ENCODE measurements at places on chromosomes 16 and 17.

GRCh38 chr17:75338335-75338734 lies 49.1 kb upstream of the SLC25A19 start:
- no peak for DNase-seq

DNA sequence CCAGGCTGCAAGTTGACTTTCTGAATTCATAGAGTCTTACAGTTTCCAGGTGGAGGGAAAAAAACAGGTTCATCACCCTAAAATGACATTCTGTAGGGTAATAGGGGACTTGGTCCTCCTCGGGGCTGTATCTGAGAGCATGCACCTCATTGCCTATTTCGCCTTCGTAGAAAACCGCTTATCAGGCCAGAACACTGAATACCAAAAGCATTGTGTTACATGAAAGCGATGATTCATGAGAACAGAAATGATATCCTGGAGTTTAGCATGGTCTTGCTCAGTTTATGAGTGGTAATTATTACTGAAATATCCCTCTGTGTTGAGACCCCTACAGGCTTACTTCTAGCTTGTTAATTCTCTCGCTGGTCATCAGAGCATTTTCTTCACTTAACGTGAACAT lies 61.4 kb upstream of the ARHGAP44 start:
- no peak for DNase-seq

GRCh38 chr17:34156401-34156740 lies 98.7 kb upstream of the CCL2 start:
- no peak for DNase-seq

- DNase-seq, result no peak
Observed at GRCh38 chr16:72969146-72969545, 78.8 kb downstream of the ZFHX3 start.

GRCh38 chr17:57915985-57916757 lies 39.0 kb downstream of the CUEDC1 start:
- DNase-seq, result no peak

- no peak for DNase-seq
Observed at GRCh38 chr16:79928142-79928873, 327.8 kb upstream of the MAF start.

DNA sequence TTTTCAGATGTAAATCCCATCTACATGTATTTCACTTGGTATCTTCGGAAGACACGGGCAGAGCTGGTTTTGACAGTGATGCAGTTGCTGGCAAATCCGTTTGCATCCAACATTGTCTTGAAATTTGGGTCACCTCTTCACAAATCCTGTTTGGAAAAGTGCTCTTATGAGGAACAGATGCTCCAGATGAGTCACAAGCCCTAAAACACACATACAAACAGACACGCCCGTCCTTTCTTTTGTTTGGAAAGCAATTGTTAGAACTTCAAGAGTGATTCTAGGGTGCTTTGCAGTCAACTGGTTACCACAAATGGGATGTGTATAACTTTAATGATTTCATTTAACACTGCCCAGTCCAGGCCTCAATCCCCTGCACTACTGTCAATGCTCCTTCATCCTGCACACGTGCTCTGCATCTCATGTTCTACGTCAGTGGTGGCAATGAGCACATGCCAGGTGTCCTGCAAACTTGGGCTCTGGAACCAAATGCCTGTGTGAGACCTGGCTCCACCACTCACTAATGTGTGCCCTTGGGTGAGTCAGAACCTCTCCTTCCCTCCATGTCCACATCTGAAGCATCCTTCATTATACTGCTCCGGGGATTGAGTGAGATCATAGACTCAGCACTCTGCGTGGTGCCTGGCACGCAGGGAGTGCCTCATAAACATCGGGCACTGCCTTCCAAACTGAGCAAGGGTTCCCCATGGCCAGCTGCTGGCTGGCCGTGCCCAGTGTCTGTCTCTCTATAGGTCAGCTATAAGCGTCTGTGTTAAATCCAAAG lies 19.3 kb upstream of the FOXF1 start:
- no peak for DNase-seq

GRCh38 chr16:23729503-23730424 lies 16.7 kb upstream of the ERN2 start:
- DNase-seq, result no peak

DNA sequence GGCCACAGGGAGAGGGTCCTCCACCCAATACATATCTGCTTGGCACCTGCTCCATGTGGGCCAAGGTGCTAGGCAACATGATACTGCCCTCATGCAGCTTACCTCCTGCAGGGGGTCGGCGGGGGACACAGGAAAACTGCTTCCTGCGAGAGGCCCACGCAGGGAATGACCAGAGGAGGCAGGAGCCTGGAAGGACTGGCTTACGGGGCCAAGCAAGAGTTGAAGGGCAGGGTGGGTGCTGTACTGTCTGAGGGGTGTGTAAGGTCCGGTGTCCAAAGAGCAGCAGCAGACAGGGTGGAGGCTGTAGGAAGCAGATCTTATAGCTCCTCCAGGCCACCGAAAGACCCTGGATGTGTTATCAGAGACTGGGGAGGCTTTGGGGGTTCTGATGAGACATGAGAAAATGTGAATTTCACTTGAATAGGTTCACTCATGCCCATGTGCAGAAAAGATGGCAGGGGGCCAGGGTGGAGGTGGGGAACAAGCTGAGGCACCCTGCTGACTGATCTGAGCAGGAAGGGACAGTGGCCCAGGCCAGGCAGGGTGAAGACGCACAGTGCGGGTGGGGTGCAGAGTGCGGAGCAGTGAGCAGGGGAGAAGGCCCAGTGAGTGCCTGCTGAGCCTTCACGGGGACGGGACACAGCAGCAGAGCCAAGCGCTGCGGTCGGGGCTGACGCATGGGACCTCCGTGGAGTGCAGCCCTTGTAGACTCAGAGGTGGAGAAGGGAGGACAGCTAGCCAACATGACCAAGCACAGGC lies 8.3 kb downstream of the FLCN start:
- DNase-seq, result no peak

DNA sequence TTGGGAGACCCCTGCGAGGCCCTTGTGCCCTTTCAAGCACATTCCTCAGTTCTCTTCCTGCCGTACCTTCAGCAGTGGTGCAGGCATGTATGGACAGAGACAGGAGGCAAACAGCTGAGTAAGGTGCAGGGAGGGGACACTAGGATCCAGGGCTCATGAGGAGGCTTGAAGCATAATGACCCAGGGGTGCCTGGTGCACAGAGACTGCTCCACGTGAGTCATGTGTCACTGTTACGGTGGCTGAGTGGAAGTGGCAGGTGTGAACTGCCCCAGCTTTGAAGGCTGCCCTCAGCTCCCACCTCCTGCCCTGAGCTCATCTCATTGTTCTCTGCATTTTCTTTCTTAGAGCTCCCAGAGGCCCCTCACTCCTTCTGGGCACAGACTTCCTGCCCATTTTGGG lies 124.8 kb downstream of the NTN1 start:
- no peak for DNase-seq

DNA sequence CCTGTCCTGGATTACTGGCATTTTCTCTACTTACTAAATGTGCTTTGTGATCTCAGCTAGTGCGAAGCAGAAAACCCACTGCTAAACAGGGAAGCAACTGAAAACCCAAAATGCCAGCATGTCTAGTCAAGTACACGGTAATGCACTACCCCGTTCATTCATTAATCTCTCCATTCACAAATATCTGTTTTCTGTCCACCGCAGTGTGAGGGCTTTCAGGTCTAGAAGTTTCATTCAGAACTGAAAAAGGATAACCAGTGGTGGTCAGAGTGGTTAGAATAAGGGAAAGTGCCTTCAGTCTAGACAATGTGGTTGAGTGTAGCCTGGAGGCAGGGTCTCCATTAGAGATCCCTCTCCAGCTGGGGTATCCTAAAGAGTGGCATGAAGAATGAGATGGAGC lies 68.3 kb downstream of the C17orf67 start:
- no peak for DNase-seq

- no peak for DNase-seq
Observed at GRCh38 chr17:19727501-19728078, 11.2 kb upstream of the SLC47A2 start.

DNA sequence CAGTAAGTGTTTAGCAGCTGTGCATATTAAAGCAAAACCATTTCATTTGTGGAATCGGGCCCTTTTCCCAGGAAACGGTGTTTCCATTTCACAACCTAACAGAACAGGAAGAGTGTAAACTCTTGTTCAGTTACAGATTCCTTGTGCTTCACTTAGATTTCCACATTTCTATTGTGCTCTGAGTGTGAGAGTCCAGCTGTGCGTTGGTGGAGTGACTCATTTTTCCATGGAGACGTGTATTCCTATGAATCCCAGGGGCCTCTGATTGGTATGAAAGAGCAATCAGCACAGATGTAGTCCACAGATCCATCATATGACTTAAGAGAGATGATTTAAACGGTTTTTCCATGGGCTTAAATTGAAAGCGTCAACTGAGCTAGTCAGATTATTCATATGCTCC lies 13.3 kb upstream of the CAVIN1 start:
- no peak for DNase-seq

- no peak for DNase-seq
Observed at GRCh38 chr17:44236444-44236991, 17.0 kb upstream of the UBTF start.

GRCh38 chr16:75632857-75633256 lies 9.8 kb upstream of the ADAT1 start:
- DNase-seq, result no peak

GRCh38 chr17:7495906-7496434 lies 11.8 kb downstream of the POLR2A start:
- DNase-seq, result no peak

DNA sequence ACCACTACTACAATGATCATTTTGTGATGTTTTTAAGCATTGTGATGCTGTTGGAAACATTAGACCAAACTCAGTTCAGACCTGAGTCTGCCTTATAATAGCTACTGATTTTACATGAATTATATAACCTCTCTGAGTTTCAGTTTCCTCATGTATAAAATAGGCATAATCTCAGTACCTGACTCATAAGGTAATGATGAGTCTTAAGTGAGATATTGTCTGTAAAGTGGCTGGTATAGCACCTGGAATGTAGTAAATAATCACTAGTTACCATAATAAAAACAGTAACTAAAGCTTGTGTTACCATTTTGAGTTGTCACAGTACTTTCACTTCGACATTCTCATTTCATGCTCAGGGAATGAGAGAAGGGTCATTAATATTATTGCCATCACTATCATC lies 381.5 kb upstream of the SALL1 start:
- DNase-seq, result no peak

GRCh38 chr17:15490634-15491261 lies 23.3 kb upstream of the CDRT4 start:
- DNase-seq, result no peak

GRCh38 chr17:50205111-50205962 lies 3.9 kb upstream of the COL1A1 start:
- no peak for DNase-seq

- DNase-seq, result no peak
Observed at GRCh38 chr16:59848296-59848695, 1114.2 kb upstream of the GOT2 start.

GRCh38 chr17:67479148-67479547 lies 102.1 kb downstream of the PITPNC1 start:
- no peak for DNase-seq

DNA sequence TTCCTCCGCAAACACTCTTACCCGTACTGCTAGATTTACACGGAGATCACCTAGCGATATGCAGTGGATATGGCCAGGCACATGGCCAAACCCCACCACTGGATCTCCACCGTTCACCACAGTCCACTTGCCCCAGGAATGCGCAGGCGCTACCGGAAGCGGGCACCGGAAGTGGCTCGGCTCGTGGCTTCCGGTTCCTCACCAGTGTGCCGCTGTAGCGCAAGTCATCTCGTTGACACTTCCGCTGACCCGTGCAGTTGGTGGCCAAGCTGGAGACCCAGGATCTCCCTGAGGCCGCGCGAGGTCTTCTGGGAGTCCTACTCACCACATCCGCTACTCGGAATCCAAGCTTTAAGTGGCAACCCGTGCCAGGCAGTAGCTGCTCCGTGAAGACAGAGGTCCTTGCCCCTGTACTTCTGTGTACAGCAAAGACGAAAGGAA lies 11.5 kb downstream of the ZNF597 start:
- peak; percentile 47 for DNase-seq

- no peak for DNase-seq
Observed at GRCh38 chr16:1395444-1396031, 19.0 kb downstream of the UNKL start.

- DNase-seq, result no peak
Observed at GRCh38 chr16:67250045-67250327, 1.2 kb downstream of the SLC9A5 start.

DNA sequence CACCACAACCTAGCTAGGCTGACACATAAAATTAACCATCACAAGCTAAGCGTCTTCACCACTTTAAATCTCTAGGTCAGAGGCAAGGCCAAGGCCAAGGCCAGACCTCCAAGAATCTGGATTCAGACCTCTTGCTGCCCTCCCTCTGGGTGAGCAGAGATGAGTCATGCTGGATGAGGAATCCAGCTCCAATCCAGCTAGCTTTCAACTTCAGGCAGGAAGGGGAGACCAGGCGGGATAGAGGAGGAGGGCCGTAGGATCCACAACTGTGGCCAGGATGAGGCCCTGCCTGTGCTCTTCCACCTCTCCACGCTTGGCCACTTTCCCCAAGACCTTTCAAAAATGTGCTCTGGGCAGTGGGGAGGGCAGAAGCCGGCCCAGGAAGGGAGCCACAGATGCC lies 14.7 kb downstream of the LRRC75A start:
- DNase-seq, result no peak

DNA sequence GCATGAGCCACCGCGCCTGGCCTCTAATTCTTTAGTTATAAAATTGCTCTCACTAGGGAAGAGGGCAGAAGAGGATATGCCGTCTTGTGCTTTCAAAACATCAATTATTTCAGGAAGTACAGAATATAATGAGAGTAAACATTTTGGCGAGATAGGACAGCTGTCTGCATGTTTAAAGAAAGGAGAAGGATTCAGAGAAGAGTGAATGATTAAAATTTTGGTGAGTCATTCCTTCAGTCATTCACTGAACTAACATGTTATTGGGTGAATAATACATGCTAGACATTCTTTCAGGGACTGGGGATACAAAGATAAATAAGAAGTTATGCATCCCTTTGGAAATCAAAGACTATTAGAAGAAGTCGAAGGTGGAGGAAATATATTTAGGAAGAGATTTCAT lies 590.3 kb upstream of the GOT2 start:
- DNase-seq, result no peak

Data from CD4-positive, alpha-beta T cell treated with Interleukin-6 for 4 hours (primary cell).